NCI-H1417 treated with DMSO at 0.1 percent for 48 hours (cell line): ENCODE measurements at places on chromosomes 3 and 15.

DNA sequence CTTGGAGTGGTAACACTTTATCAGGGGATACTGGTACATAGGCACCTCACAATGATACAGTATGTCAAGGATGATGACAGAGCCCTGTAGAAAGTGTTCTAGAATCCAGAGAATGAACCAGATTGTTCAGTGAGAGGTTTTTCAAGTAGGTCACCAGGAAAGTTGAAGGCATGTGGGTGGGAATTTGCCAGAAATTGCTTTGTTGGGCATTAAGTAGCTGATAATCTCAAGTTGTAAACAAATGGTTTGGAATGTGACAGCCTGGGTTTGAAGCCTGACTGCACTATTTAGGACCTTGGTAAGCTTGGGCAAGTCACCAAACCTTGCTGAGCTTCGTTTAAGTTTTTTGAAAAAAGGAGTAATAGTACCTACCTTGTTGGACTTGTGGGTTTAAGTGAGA lies 12.5 kb downstream of the SLC35G2 start:
- DNase-seq = no peak

DNA sequence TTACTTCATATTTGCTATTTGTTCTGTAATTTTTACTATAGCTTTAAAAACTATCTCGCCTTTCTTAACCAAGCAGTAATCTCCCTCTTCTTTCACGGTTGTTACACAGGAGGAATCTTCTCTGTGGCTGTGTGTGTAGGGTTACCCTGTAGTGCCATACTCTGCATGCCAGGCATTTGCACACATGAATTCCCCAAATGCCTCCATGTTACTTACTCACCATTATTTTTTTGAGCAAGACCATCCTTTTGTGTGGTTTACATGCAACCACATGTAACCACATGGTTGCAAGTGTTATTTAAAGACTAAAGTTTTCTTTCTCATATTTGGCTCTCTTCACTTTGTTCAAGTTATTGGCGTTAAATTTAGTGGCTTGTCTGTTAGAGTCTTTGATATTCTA lies 45.5 kb downstream of the HPS3 start:
- DNase-seq = no peak

GRCh38 chr15:25106209-25106608 lies 151.4 kb downstream of the SNRPN start:
- no peak for DNase-seq

- no peak for DNase-seq
These were observed 64.4 kb downstream of the CRYBG3 start for GRCh38 chr3:97885931-97886824.

DNA sequence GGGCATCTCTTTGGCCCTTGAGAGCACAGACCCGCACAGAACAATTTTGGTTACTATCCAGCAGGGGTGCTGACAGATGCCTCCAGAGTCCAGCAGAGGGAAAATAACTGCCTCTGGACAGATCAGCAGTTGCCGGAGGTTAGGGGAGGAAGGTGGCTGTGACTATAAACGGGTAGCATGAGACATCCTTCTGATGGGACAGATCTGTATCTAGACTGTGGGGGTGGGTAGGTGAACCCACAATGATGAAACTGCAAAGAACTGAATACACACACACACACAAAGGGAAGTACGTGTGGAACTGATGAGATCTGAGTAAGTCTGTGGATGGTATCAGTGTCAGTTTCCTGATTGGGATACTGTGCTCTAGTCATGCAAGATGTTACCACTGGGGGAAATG lies 21.2 kb downstream of the ADAMTS7 start:
- DNase-seq = no peak

DNA sequence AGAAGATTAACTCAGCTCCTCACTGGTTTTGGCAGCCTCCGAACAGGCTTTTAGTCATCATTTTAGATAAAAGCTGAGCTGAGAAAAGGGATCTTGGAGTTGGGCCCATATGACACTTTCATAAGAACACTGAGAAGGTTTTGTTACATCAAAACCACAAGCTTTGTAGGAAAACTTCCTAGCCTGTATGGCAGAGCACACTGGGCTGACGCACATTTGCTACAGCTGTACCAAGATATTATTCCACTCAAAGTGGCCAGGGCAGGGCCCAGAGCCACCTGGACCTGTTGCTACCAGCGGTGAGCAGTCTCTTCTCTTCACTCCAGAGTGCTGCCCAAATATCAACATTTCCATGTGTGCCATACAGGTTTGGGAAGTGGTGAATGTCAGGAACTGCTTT lies 160.5 kb upstream of the CCDC54 start:
- DNase-seq = no peak

GRCh38 chr15:66657185-66658020 lies 44.6 kb upstream of the SMAD6 start:
- no peak for DNase-seq

DNA sequence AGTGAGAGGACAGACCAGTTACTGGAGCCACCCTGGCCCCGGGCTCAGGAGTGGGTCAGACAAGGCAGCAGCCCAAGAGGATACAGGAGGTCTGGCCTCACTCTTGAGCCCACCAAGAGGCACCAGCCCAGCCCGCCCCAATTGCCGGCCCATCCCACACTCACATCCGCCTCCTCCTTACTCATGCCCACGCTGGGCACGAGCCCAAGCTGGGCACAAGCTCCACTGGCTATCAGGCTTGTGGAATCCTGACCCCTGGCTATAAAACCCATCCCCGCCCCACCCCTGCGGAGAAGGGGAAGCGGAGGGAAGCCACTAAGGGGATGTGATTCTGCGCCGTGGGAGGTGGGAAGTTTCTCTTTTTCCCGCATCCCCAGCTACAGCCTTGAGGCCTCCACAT lies 25.9 kb downstream of the ADCY5 start:
- no peak for DNase-seq

DNA sequence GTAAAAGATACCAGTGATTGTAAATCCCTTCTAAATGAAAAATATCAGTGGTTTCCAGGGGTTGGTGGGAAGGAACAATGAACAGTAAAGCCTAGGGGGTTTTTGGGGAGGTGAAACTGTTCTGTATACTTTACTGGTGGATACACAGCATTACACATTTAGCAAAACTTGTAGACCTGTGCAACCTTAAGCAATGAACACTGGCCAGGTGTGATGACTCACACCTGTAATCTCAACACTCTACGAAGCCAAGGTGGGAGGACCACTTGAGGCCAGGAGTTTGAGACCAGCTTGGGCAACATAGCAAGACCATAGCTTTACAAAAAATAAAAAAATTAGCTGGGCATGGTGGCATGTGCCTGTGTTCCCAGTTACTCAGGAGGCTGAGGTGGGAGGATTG lies 1.8 kb downstream of the CCDC13 start:
- no peak for DNase-seq

GRCh38 chr3:43497422-43497821 lies 124.4 kb downstream of the ANO10 start:
- DNase-seq = no peak

- no peak for DNase-seq
These were observed 23.6 kb downstream of the C3orf33 start for GRCh38 chr3:155782390-155782953.

GRCh38 chr3:32018757-32019564 lies 37.4 kb downstream of the ZNF860 start:
- DNase-seq = no peak

DNA sequence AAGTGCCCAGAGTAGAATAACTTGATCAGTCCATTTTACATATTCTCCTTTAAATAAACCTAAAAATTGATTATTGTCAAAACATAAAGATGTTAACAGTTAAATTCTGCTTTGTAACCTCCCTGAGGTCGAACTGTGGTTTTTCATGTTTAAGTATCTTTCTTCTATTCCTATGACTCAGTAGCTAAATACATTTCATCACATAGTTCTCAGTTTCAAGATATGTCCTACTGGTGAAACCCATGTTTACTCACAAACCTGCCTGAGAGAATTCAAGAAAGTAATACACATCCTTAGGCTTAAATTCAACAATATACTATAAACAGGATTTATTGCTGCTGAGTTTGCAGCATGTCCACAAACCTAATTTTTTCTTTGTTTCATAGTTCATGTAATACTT lies 692.9 kb downstream of the ZPLD1 start:
- no peak for DNase-seq

- DNase-seq = no peak
These were observed 14.7 kb downstream of the MESD start for GRCh38 chr15:80974914-80975313.

- no peak for DNase-seq
These were observed 15.8 kb downstream of the CHD2 start for GRCh38 chr15:92915766-92916435.

GRCh38 chr15:77866186-77866585 lies 211.3 kb downstream of the TBC1D2B start:
- DNase-seq = no peak

DNA sequence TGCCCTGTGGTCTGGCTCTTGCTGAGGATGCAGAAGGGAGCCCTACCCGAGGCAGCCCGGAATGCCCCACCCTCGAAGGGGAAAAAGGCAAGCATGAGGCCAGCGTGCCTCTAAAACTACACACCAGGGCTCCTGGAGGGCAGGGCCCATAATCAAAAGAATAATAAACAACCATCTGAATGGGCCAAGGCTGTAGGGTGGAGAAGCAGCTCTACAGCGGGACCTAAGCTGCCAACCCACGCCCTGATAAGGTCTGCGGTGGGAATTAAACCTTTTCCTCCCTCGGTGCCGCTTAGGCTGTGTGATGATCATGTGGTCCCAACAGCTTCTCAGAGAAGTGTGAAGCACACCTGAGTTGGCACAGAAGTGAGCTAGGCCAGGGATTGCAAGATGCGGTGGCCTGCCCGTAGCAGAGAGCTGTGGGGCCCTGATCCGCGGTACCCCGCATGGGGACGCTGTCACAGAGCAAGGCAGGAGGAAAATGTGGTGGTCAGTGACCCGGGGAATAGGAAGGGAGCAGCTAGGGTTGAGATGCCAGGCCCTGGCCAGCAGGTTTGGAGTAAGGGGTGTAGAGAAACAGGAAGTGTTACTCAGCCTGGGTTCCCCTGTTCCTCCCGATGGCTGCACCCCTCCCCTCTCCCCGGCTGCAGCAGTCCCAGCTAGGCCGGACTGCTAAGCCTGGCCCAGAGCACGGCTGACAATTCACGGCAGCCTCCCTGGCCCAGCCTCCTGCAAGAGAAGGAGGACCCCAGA lies 1.1 kb upstream of the C15orf62 start:
- DNase-seq = no peak

- DNase-seq = no peak
These were observed 991.1 kb downstream of the GBE1 start for GRCh38 chr3:80770106-80771074.

DNA sequence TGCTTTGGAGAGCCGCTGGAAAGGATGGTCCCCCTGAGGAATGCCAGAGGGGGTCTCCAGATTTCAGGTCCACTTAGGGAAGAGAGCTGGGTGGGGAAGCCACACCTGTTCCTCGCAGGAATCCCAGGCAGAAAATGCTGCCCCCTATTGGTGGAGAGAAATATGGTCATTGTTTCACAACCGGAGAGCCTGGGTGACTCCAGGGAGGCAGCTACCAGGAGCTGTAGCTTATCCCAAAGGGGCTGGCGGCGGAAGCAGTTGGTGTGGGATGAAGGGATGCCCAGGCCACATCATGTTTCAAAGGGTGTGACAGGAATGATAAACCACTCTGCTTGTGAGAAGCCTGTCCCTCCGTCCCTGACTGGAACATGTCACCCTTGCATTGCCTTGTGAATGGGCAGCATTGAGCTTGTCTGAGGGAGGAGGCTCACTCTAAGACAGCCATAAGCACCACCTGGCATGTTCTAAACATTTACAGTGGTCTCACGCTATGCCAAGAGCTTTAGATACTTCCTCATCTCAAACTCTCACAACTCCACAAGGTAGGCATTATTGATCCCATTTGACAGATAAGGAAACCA lies 34.5 kb downstream of the POMGNT2 start:
- no peak for DNase-seq

GRCh38 chr15:65804252-65804931 lies 12.3 kb upstream of the DENND4A start:
- DNase-seq = no peak

GRCh38 chr3:27861046-27862036 lies 139.2 kb upstream of the EOMES start:
- no peak for DNase-seq

GRCh38 chr3:157559401-157559800 lies 56.2 kb upstream of the VEPH1 start:
- DNase-seq = no peak

DNA sequence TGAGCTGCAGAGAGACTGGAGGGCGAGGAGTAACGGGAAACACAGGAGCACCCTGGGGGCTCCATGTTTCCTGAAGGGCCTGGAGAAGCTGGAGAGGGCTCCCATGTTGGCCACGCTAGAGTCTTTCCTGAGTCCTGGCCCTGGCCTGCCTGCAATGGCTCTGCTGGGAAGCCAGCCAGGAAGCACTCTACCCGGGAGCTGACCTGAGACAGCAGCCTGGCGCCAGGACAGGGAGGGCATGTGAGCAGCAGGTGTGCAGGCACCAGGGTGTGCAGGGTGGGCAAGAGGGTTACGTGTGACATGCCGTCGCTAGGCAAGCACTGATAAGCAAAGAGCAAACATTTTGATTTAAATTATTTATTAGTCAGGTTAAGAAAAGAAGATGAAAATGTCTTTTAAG lies 301.4 kb downstream of the OCA2 start:
- peak; percentile 15 for DNase-seq

DNA sequence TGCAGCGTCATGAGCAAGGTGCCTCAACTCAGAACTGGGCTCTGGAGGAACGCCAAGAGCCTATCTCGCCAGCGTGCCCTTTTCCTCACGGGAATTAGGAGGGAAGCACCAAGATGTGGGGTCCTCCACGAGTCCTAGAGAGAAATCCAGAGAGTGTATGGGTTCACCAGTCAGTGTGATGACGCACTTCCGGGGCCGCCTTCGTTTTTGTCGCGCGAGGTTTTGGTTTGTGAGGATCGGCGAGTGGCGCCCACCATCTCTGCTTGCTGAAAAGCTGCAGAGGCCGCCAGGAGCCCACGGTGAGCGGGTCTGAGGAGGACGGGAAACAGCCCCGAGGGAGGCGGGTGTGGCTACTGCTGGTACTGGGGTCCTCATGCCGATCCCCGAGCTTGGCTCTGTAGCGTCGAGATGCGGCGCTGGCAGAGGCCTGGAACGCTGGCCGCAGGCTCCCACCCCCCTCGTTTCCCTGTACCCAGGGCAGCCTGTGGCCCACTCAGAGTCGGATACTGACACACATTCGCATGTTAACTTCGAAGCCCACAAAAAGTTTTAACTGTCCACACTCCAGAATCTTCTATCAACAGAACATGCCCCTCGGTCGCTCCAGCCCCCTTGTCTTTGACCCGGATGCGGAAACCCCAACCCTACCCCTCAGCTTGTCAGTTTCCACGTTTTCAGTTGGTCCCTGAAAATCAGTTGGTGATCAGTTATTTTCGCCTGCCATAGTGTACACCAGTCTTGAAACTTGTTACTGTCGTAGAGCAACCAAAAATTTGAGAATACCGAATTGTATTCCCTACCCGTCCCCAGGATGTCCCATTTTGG lies 30.4 kb downstream of the ZNF662 start:
- no peak for DNase-seq

DNA sequence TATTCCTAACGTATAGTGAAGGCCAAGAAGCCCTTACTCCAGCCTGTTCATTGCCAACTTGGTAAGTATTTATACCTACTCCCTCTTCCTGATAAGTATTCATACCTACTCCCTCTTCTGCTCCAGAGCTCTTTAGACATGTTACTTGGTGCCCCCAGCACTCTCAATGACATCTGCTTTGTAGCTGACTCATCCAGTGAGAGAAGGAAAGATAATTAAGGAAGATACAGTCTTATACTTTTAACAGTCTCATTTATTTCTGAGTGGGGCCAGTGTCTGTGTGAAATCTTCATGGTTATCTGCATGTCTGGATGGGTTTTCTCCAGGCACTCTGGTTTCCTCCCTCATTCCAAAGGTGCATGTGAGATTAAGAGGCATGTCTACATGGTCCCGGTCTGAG lies 698.7 kb downstream of the FHIT start:
- DNase-seq = no peak
